ENCODE measurements at places on chromosomes 7 and 10.

DNA sequence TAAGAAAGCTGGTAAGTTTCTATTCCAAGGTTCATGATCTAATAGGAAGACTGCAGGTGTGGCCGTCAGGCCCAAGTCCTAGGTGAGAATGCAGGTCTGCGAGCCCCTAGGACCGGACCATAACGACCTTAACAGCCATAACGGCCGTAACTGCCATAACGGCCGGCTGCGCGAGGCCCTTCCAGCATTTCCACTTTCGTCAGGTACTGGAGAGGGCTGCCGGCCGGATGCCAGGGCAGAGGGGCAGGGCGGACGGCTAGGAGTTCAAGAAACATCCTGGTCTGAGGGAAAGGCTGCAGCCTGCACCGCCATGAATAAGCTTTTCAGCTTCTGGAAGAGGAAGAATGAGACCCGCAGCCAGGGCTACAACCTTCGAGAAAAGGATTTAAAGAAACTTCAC is at the start of gene ANKRD7:
Gene ANKRD7 (plus strand): TSS at position 184 of the 400 bp plus-strand sequence. CDS start 127 bp downstream, at position 311.
- no peak for DNase-seq

DNA sequence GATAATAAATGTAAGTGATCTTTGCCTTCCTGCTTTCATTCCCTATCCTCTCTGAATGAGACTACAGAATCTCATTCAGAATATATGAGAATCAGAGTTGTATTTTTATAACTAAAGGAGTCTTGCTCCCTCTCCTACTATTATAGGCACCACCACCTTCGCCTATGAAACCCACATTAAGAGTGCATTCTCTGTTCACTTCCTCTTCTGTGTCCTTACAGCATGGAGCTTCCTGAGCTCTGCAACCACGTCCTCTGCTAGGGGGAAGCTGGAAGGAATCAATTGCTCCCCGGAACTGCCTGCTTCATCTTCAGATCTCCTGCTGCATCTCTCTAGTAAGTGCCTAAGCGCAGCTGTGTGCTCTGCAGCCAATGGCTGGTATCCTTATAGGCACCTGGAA is 820.7 kb downstream of the GRID1 start:
- DNase-seq = no peak

DNA sequence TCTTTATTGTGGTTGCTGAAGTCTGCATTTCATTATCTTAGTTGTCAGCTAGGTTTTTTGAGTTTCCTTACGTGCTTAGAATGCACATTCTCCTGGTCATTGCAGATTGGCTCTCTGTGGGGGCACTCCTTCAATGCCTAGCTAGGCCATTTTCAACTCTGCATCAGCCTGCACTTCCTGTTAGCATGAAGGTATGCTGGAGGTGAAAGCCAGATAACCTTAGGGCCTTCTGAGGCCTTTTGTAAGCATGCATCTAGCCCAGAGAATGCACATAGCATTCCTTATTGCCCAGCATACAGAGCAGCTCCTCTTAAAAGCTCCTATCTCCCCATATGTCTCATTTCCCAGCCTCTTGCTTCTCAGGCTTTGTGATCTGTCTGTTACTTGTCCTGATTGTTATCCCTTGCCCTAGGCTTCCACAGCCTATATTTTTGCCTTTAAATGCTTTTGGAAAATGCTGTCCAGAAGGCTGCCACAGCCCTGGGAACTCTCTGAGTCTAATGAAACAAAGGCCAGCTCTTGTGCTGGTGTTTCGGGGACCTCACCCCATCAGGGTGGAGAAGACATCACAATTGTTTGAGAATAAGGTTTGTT is 108.1 kb upstream of the IGFBP3 start:
- no peak for DNase-seq

GRCh38 chr7:37284805-37285231 is 163.8 kb downstream of the ELMO1 start:
- peak; percentile 23 for DNase-seq

DNA sequence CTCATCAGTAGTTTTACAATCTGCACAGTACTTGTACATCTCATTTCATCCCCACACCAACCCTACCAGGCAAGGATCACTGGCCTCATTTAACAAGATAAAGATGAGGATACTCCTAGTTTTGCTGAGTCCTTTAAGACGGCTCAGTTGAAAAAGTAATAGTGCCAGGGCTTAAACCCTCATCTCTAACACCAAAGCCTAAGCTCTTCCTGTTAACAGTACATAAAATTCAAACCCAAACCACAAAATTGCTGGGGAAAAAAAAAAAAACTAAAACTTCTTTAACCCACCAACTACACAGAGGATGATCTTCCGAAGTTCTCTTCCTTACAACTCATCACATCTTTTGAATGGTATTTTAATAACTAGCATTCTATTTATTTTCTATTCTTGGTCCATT is 1.3 kb downstream of the SAR1A start:
- no peak for DNase-seq

- no peak for DNase-seq
Measured at GRCh38 chr7:157151626-157152339, 13.1 kb downstream of the UBE3C start.

GRCh38 chr7:144057954-144058353 is 9.2 kb downstream of the OR2A5 start:
- no peak for DNase-seq

DNA sequence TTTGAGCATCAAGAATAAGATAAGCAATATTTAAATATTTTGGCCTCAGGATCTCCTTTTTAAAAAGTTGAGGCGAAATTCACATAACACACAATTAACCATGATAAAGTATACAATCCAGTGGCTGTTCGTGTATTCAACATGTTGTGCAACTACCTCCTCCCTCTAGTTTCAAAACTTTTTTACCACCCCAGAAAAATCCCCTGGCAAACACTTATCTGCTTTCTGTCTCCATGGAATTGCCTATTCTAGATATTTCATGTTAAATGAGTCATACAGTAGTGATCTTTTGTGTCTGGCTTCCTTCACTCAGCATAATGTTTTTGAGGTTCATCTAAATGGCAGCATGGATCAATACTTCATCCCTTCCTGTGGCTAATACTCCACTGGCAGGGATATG is 31.8 kb upstream of the IL15RA start:
- DNase-seq = peak; percentile 33

DNA sequence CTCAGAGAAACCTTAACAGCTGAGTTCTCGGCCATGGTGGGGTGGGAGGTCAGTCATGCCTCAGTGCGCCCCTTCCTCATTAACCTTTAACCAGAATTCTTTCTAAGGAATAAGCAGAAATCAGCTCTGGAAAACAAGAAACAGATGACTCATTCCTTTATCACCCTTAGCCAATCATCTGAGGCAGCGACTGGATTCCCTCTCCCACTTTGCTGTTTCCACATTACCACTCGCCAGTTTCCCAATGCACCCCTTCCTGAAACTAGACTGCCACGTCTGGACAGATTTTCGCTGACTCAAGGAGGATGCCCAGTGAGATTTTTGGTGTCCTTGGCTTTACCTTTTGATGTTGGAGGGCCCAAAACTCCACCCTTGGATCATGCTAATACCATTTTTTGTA is 223.8 kb downstream of the PLXDC2 start:
- DNase-seq = peak; percentile 5

DNA sequence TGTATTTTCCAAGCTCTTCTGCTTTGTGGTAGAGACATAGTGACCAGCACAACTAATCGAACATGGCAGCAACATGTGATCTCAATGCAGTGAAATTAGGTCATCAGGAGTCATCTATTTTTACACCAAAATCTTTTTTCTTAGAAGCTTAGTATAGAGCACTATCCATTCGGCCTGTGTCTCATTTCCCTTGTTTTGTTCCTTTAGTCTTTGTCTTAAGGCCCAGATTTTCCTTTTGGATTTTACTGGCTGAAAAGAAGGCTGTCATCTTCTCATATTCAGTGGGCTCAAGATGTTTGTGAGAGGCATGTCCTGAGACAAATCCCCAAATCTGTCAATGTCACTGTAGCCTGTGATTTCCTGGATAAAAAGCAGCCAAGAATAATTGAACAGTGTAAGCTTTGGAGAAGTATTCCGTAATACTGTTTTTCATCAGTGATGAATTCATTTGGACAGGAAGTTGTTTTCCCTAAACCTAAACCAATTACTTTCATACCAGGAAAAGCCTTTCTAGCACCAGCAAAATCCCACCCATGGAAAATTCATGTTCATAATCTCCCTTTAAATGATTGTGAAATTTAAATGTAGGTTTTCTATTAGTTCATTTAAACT is 55.2 kb downstream of the MAGI2 start:
- DNase-seq = no peak
